ENCODE measurements at places on chromosomes 2 and 18. TPM values are rescaled to one million over a fixed set of nuclear protein-coding genes. Genes with fewer than 3 reads are reported as not detected.

DNA sequence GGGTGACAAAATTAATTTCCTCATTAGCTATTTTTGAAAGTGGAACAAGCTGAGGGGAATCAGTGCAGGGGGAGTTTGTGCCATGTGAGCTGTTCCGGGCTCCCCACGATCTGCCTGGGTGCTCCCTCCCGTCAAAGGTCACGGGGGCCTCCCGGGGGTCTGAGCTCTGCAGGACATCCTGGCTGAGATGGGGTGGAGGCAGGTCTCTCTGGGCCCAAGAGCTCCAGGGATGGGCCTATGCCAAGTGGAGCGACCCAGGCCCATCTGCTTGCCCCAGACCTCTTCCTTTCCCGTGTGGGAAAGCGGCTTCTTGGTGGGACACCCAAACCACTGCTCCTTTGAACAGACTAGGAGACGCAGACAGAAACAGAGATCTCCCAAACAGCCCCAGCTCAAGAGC lies 143.3 kb upstream of the ID2 start:
- ATAC-seq = no peak

ALLC gene
- not detected for total RNA-seq

- no peak for ATAC-seq
These were observed 1515.6 kb upstream of the NXPH2 start for GRCh38 chr2:140295767-140296166.

CDH20 gene
- total RNA-seq = 1.6 TPM

DNA sequence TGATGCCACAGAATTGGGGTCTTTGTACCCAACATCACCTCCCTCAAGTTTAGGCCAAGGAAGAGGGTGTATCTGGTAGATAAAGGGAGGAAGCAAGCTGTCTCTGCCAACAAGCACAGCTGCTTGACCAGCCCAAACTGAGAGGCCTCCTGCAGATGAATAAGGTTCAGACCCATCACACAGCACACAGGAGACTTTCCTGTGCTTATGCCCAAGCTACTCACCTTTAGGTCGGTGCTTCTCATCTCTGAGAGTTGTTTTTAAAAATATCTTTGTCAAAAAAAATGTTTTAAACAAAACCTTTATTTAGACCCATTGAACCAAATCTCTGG lies 24.7 kb upstream of the SP3 start:
- ATAC-seq = no peak

DNA sequence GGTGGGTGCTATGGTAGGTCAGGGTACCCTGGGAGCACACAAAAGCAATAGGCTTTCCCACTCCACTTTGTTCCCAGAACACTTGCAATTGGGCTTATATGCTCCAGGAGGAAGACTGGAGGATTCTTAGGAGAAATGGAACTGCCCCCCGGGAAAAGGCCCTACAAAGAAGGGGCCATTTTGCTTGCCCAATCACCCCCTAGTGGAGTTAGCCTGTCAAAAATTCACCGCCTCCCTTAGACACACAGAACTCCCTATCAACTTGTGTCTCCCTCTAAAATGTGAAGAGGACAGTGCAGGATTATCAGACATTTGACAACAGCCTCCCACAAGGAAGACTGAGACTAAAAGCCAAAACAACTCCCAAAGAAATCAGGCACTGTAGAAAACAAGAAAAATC lies 36.5 kb downstream of the NLRC4 start:
- ATAC-seq = no peak
